Astrocyte (in vitro differentiated cells and primary cell): ENCODE measurements at places on chromosomes 1 and 21. TPM values are rescaled to one million over a fixed set of nuclear protein-coding genes. Genes with fewer than 3 reads are reported as not detected.
A peak's percentile ranks its signal among the peaks of the same experiment; 100 is the strongest.

DNA sequence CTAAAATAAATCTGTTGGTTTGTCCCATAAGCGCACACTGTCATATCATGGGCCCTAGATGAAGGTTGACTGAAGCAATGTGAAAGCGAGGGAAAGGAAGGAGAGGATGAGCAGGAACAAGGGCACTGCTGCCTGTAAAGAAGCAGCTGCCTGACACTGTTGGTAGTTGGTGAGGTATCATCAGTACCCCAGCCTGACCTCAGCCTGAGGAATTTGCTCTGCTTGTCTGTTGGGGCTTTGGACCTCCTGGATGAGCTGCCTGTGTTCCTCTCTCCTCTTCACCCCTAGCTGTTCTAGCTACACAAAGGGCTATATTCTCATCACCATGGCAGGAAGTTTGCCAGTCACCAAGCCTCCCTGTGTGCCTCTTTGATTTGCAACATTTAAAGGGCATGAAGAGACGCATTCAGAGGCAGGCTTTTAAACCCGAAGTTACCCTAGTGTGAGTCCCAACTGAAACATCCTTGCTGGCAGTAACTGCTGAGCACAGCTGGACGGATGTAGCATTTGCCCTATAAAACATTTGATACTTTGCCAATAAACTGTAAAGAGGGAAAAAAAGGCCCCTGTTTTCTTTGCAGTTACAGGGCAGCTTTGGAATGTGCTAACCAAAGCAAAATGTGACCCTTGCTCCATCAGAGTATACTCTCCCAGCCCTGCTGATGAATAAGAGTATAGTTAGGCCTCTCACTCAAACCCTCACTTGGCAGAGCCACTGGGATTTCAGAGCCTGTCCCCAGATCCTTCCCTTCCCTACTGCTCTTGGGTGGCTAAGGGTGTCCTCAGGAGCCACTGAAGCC lies 22.2 kb upstream of the SPATA6 start:
- DNase-seq, result peak; percentile 74

The RSPH1 gene
- 0.43 TPM in 1 of 2 replicates, not detected in the other for total RNA-seq

DNA sequence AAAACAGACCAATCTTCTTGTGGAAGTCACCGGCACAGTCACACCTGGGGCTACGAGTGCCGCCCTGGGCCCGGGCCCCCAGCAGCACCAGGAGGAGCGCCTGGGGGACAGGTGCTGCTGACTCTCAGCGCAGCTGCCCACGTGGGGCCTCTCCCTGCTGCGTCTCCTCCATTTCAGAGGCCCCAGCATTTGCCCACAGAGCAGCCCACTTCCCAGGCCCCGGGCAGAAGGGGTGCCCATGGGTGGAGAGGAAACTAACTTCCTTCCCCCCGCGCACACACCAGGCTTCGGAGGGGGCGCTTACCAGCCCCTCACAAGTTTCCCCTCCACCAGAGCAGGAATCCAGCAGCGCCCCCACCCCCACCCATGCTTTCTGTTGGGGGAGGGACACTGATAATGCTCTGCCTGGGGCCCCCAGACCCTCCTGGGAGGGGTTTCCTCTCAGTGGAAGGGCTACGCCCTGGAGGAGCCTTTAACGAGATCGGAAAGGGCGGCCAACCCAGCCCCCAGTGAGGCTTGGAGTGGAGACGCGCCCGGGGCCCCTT lies 440 bp downstream of the TNFRSF25 start:
- DNase-seq, result no peak

DNA sequence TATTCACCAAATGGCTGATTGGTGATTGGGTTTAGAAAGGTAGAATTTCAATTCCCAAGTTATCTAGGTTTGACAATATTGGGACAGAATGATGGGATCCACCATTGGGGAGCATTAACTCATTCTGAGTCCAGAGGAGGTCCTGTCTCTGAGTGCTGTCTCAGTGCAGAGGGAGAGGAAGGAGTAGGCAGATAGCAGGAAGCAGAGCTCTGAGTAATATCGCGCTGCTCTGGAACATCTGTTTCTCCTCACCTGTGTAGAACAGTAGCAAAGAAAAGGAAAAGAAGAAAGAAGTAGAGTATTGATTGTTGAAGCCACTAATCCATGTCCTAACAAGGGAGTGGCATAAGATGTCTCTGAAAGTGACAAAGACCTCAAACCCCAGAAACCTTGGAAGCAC lies 1657.8 kb downstream of the MRPL39 start:
- no peak for DNase-seq

GRCh38 chr1:150302338-150302737 lies 8.7 kb downstream of the MRPS21 start:
- no peak for DNase-seq

DNA sequence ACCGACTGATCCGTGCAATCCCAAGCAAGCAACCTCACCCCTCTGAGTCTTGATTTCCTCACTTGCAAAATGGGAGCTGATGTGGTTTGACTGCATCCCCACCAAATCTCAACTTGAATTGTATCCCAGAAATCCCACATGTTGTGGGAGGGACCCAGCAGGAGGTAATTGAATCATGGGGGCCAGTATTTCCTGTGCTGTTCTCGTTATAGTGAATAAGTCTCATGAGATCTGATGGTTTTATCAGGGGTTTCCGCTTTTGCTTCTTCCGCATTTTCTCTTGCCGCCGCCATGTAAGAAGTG lies 58.4 kb downstream of the FHAD1 start:
- DNase-seq, result peak; percentile 53

The GSTM1 gene
- not detected in 2 replicates for total RNA-seq

DNA sequence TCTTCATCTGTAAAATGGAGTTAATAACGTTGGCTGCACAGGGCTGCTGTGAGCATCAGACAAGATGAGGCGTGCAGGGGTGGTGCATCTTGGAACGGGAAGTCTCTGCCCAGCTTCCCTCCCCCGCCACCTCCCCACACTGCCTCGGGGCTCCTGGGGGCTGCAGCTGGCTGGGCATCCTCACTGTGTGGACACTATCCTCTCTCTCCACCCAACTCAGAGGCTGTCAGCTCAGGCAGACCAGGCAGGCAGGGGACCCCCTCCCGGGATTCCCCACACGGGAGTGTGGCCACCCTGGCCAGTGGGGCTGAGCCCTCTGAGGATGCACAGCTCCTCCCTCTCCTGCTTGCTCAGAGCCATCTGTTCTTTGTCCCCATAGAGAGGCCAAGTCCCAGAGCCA lies 122.7 kb downstream of the CCDC185 start:
- no peak for DNase-seq

GRCh38 chr1:14094611-14095400 lies 394.8 kb downstream of the PRDM2 start:
- no peak for DNase-seq

The TMCC2 gene
- 10.6 and 10.8 TPM in 2 replicates for total RNA-seq

- no peak for DNase-seq
Observed at GRCh38 chr1:30315185-30315960, 408.0 kb downstream of the MATN1 start.

DNA sequence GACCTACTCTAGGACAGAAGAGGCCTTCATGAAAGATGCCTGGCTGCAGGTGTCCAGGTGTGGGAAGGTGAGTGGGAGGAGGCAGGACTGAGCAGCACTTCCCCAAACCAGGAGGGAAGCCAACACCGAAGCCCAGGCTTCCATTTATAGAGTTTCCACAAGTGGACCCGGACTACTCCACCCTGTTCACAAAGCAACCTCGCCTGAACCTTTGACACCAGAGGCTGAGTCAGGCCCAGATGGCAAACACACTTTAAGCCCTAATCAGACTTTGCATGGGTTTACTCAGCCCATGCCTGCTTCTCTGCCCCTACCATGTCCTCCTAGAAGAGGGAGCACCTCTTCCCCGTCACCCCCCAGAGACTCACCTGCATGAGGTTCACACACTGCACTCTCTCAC lies 14.0 kb downstream of the PRR9 start:
- DNase-seq, result no peak

GRCh38 chr1:228379666-228380065 lies 27.0 kb downstream of the TRIM11 start:
- no peak for DNase-seq

GRCh38 chr1:235129774-235130570 lies 1.3 kb upstream of the TOMM20 start:
- no peak for DNase-seq

- DNase-seq, result no peak
Observed at GRCh38 chr1:152497273-152497672, 13.3 kb upstream of the LCE5A start.

GRCh38 chr1:91564888-91565701 lies 64.4 kb downstream of the CDC7 start:
- DNase-seq, result peak; percentile 59

DNA sequence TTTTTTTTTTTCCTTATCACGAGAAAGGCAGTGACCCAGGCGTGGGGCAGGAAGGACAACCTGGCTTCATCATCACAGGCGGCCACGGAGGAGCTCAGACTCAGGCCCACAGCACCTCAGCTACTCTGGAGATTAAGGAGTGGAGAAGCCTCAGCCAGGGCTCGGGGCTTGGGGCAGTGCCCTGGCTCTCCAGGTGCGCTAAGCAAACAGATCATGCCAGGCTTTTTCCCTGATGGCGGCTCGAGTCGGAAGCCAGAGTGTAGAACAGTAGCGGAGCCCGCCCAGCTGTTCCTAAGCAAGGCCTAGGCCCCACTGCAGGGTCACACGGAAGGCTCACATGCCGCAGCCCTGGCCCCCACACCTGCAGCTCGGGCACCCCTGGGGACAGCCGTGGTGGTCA lies 70.7 kb downstream of the AGPAT3 start:
- DNase-seq, result no peak

DNA sequence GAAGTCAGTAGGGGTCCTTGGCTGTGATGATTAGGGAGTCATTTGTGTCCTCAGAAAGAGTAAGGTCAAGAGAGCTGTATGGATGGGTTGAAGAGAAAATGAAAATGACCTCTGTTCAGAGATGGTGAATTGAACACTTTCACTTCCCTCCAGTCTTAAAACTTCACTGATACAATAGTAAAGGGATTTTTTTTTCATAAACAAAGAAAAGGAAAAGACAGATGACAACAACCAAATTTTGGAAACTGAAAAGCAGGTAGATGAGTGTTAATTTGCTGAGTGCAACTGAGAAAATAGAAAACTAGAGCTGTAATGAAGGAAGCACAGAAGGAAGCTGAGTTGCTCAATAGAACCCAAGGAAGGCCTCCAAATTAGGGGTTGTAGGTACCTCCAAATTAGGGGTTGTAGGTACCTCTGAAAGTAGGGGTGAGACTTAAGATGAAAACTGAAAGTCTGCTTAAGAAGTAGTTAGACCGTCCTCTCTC lies 14.8 kb upstream of the S1PR1 start:
- DNase-seq, result no peak

GRCh38 chr1:20508411-20508771 lies 440 bp upstream of the MUL1 start:
- DNase-seq, result no peak

DNA sequence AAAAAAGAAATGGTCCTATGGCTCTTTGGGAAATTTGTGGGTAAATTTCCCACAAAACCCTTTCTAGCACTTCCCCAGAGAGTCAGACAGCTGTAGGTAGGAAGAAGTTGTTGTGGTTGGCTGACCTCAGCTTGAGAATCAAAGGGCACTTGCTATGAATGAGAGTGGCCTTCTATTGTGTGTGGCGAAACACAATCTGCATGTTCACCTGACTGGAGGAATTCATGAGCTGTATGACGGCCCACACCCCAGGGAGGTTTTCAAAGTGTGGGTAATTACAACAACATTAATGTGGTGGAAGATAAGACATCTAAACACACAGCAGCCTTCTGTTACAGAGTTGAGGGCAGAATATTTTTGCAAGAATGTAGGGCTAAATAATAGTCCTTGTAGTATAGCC lies 38.8 kb downstream of the NGF start:
- DNase-seq, result peak; percentile 69

GRCh38 chr21:34154878-34155277 lies 81.5 kb downstream of the MRPS6 start:
- DNase-seq, result no peak

DNA sequence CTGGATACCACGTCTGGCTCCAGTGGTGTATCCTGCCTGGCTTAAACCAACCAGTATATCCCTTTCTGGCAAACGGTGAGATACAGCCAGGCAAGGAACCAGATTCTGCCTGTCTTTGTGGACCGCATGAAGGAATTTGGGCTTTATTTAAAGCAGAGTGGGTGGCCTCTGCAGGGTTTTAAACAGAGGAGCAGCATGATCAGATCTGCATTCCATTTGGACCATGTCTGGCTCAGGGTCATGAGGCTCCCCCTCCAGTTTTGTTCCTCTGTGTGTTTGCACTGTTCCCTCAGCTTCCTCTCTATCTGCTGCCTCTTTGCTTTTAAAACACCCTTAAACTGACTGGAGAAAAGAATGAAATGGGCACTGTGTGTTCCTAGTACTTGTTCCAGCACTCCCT lies 195.0 kb downstream of the GIPC2 start:
- DNase-seq, result peak; percentile 47
